OCI-LY7 (cell line): ENCODE measurements at places on chromosomes 6 and 20. TPM values are rescaled to one million over a fixed set of nuclear protein-coding genes. Genes with fewer than 3 reads are reported as not detected.

The TREM2 gene
- total RNA-seq: not detected in 2 replicates

The LINC00237 gene
- not detected in 2 replicates for total RNA-seq

The PRL gene
- not detected in 2 replicates for total RNA-seq

The JARID2 gene
- 19.5 and 21.0 TPM in 2 replicates for total RNA-seq

The KCNK16 gene
- not detected in 2 replicates for total RNA-seq

The TCF19 gene
- 54.5 and 56.7 TPM in 2 replicates for total RNA-seq

The VGLL2 gene
- not detected in 2 replicates for total RNA-seq

The ADAM33 gene
- total RNA-seq: not detected in 2 replicates

The DDX43 gene
- total RNA-seq: not detected in 2 replicates

The CPXM1 gene
- total RNA-seq: 0.15 TPM in 1 of 2 replicates, not detected in the other

The SLC22A2 gene
- not detected in 2 replicates for total RNA-seq

The AGPAT4 gene
- total RNA-seq: 0.87 and 1.3 TPM in 2 replicates

The B3GALT4 gene
- 14.1 and 17.3 TPM in 2 replicates for total RNA-seq

The TSBP1 gene
- not detected in 2 replicates for total RNA-seq

The MTG2 gene
- total RNA-seq: 37.5 and 38.6 TPM in 2 replicates

The TTK gene
- 46.0 and 51.9 TPM in 2 replicates for total RNA-seq

The PAK5 gene
- not detected in 2 replicates for total RNA-seq

The MYH7B gene
- 0.63 and 0.70 TPM in 2 replicates for total RNA-seq

The SIRPB2 gene
- not detected in 2 replicates for total RNA-seq

The RNF182 gene
- not detected in 2 replicates for total RNA-seq

The SLC16A10 gene
- not detected in 2 replicates for total RNA-seq

The SCAF8 gene
- total RNA-seq: 47.0 and 50.0 TPM in 2 replicates

The MROH8 gene
- total RNA-seq: 3.9 and 5.7 TPM in 2 replicates

The C6orf163 gene
- total RNA-seq: 2.8 and 3.0 TPM in 2 replicates

The FAM217A gene
- not detected in 2 replicates for total RNA-seq
